ENCODE measurements at places on chromosomes 1 and 21. TPM values are rescaled to one million over a fixed set of nuclear protein-coding genes. Genes with fewer than 3 reads are reported as not detected.

DNA sequence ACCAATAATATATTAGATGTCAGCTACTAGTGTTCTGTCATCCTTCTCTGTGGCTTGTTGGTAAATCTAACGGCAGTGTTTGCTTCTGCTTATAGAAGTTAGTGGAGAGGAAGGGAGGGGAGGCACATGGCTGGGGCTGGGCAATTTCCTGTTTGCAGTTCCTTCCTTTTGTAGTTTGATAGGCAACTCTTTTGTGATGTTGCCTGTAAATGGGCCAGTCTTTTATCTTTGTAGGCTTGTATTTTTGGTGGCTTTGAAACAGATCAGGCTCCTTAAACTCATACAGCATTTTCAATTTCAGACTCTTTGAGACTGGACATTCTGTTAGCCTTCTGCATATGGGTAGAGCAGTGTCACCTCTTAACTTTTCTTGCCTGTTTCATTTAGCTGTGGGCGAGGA is 48.1 kb downstream of the CDC14A start:
- peak; percentile 46 for DNase-seq
- no peaks in the 10 kb centered on the region for H3K36me3 ChIP-seq
- no peak overlapping the region for H3K4me3 ChIP-seq
- H3K4me1 ChIP-seq = peaks cover 6% of the 10 kb centered on the region

GRCh38 chr1:12711536-12711935 is 4.4 kb upstream of the AADACL3 start:
- H3K27me3 ChIP-seq = peaks cover 10% of the 10 kb centered on the region
- H3K27ac ChIP-seq = no peak overlapping the region
- H3K4me1 ChIP-seq = no peaks in the 10 kb centered on the region
- H3K4me3 ChIP-seq = no peak overlapping the region
- H3K36me3 ChIP-seq = no peaks in the 10 kb centered on the region
- no peak for DNase-seq

- peaks cover 24% of the 10 kb centered on the region for H3K36me3 ChIP-seq
- H3K4me3 ChIP-seq = peak within 1 kb of the TSS; percentile 70
These were observed at the start of gene CDC20 for GRCh38 chr1:43358746-43359693. CDC20 (plus strand) TSS chr1:43358981; CDS start chr1:43359216, 235 bp downstream.

GRCh38 chr1:218496561-218496960 is 151.4 kb downstream of the TGFB2 start:
- H3K4me3 ChIP-seq = no peak overlapping the region
- no peaks in the 10 kb centered on the region for H3K27me3 ChIP-seq
- H3K27ac ChIP-seq = no peak overlapping the region
- peaks cover 9% of the 10 kb centered on the region for H3K4me1 ChIP-seq

DNA sequence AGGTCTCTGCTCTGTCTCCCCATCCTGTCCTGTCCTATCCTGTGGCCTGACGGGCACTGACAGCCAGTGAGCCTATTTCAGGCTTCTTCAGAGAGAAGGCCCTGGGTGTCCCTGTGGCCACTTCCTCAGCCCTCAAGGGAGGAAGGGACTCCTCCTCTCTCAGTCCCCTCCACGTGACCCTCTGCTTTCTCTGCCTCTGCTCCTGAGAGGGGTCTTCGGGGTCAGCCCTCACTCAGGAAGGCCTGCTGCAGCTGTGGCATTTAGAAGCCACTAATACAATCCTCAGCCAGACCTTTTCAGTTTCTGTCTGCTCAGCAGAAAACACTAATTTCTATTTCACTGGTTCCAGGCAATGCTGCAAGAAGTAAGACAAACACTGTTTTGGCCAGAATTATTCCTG is 43.6 kb upstream of the ETV3 start:
- H3K27ac ChIP-seq = no peak overlapping the region
- no peak overlapping the region for H3K4me3 ChIP-seq
- no peaks in the 10 kb centered on the region for H3K36me3 ChIP-seq
- no peaks in the 10 kb centered on the region for H3K4me1 ChIP-seq

GRCh38 chr1:37303884-37304574 is 170.4 kb upstream of the ZC3H12A start:
- no peaks in the 10 kb centered on the region for H3K4me1 ChIP-seq
- H3K36me3 ChIP-seq = no peaks in the 10 kb centered on the region
- no peak overlapping the region for H3K4me3 ChIP-seq
- DNase-seq = no peak
- no peak overlapping the region for H3K27ac ChIP-seq

SSR2 gene
- total RNA-seq = 131 TPM

DNA sequence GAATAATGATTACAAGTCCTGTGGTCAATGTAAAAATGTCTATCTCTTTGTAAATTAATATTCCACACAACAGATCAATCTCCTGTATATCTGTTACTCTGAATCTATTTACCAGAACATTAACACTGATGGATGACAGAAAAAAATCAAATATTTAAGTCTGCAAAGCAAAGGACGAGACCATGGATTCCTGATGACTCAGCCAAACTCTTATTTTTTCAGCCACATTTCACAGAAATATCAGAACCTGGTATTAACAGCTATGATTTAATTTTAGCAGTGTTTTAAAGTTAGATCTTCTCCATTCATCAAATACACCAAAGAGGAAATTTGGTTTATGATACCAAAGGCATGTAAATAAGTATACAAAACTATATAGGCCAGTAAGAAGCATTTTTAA is 46.1 kb downstream of the FAF1 start:
- H3K4me1 ChIP-seq = peaks cover 12% of the 10 kb centered on the region
- no peak for DNase-seq
- H3K27ac ChIP-seq = no peak overlapping the region
- no peaks in the 10 kb centered on the region for H3K36me3 ChIP-seq

DNA sequence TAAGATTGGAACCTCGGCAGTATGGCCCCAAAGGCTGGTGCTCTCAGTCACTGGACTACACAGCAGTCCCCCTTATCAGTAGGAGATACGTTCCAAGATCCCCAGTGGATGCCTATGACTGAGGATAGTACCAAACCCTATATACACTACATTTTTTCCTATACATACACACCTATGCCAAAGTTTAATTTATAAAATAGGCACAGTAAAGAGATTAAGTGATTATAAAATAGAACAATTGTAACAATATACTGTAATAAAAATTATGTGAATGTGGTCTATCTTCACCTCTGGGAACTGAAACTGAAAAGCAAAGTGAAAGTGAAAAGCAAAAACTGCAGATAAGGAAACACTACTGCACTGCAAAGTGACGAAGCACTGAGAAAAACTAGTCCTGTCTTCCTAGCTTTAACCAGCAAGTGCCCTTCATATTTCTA is 96.8 kb downstream of the INTS7 start:
- H3K27me3 ChIP-seq = no peaks in the 10 kb centered on the region
- H3K36me3 ChIP-seq = no peaks in the 10 kb centered on the region
- peaks cover 7% of the 10 kb centered on the region for H3K4me1 ChIP-seq
- DNase-seq = no peak
- H3K4me3 ChIP-seq = peak overlapping the region; percentile 31

GRCh38 chr1:220873868-220874655 is 5.2 kb upstream of the HLX start:
- no peak for DNase-seq
- H3K27ac ChIP-seq = no peak overlapping the region
- H3K27me3 ChIP-seq = peaks cover 15% of the 10 kb centered on the region
- no peak overlapping the region for H3K4me3 ChIP-seq

- no peak overlapping the region for H3K27ac ChIP-seq
- no peaks in the 10 kb centered on the region for H3K4me1 ChIP-seq
- no peak overlapping the region for H3K4me3 ChIP-seq
- no peak for DNase-seq
- no peaks in the 10 kb centered on the region for H3K36me3 ChIP-seq
- no peaks in the 10 kb centered on the region for H3K27me3 ChIP-seq
These were observed 312.0 kb upstream of the DUSP10 start for GRCh38 chr1:222053790-222054294.

- H3K4me1 ChIP-seq = peaks cover 31% of the 10 kb centered on the region
- peak; percentile 78 for DNase-seq
- H3K36me3 ChIP-seq = no peaks in the 10 kb centered on the region
- H3K27ac ChIP-seq = peak overlapping the region; percentile 62
- peak overlapping the region; percentile 58 for H3K4me3 ChIP-seq
These were observed 5.7 kb upstream of the ACOT11 start for GRCh38 chr1:54542120-54542961.

DNA sequence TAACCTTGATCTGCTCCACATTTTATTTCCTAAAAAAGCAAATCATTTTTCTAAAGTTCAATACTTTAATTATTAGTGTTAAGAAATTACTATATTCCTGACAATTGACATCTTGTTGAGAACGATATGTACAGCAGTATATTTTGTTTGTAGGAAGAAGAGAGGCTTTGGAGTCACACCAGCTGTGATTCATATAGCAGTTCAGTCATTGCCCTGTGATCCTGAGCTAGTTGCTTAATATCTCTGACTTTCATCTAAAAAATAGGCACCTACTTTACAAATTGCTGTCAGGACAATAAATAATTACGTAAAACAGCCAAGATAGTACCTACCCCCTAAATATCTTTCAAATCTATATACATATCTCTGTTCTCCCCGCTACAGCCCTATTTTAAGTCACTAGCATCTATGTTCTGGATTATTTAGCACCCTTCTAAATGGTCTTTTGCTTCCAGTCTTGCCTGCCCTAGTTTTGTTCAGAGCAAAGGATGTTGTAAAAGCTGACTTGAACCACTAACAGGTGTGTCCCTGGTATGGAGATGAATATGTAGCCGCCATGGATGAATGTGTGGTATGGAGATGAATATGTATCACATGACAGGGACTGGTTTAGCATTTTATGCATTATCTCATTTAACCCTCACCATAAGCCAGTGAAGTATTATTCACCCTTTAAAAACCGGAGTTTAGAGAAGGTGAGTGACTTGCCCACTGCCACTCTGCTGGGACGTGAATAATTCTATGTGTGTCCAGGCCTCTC is 42.2 kb downstream of the RNF220 start:
- peaks cover 6% of the 10 kb centered on the region for H3K27me3 ChIP-seq
- no peaks in the 10 kb centered on the region for H3K4me1 ChIP-seq
- no peak overlapping the region for H3K4me3 ChIP-seq
- no peaks in the 10 kb centered on the region for H3K36me3 ChIP-seq
- no peak overlapping the region for H3K27ac ChIP-seq

DYNLT5 gene
- not detected for total RNA-seq

TLR5 gene
- 4.0 TPM for total RNA-seq

DNA sequence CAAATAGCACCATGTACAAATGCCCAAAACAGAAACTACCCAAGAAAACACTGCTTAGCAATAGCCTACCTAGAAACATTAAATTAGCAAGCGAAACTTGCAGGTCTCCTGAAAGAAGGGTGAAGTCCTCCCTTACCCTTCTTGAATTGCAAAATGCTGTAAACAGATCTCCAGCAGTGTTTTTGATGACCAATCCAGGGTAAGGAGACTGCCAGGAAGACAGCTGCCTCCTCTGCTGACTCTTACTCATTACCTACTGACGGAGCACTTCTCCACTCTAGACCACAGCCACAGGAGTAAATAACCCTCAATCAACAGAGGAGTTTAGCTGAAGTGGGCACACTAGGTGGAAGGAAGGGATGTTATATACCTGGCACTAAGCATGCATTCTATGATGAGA is 32.2 kb upstream of the GADD45A start:
- H3K4me1 ChIP-seq = no peaks in the 10 kb centered on the region
- H3K36me3 ChIP-seq = no peaks in the 10 kb centered on the region
- H3K27ac ChIP-seq = no peak overlapping the region
- no peaks in the 10 kb centered on the region for H3K27me3 ChIP-seq

DNA sequence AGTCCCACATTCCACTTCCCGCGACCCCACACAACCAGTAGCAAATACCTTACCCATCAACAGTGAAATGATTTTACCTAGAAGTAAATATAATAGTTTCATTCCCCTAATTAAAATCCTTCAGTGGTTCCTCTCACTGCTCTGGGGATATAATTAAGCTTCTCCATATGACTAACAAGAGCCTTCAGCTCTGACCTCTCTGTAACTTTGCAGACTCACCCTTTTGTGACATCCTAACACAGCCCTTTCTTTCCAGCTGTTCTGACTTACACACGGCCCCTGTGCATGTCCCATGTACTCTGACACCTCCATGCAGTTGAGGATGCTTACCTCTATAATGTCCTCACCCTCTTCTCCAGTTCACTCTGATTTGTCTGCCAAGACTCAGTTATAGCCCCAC is 137.3 kb upstream of the SPAG17 start:
- no peaks in the 10 kb centered on the region for H3K4me1 ChIP-seq
- DNase-seq = no peak
- no peak overlapping the region for H3K27ac ChIP-seq
- H3K4me3 ChIP-seq = no peak overlapping the region
- no peaks in the 10 kb centered on the region for H3K27me3 ChIP-seq

KLHL12 gene
- 35.2 TPM for total RNA-seq

CLCA1 gene
- total RNA-seq = not detected

TSHB gene
- not detected for total RNA-seq

SLC45A1 gene
- total RNA-seq = 3.0 TPM

- no peaks in the 10 kb centered on the region for H3K4me1 ChIP-seq
- H3K27me3 ChIP-seq = no peaks in the 10 kb centered on the region
- H3K36me3 ChIP-seq = no peaks in the 10 kb centered on the region
- H3K27ac ChIP-seq = no peak overlapping the region
These were observed 19.9 kb downstream of the FMN2 start for GRCh38 chr1:240111558-240111957.

DNA sequence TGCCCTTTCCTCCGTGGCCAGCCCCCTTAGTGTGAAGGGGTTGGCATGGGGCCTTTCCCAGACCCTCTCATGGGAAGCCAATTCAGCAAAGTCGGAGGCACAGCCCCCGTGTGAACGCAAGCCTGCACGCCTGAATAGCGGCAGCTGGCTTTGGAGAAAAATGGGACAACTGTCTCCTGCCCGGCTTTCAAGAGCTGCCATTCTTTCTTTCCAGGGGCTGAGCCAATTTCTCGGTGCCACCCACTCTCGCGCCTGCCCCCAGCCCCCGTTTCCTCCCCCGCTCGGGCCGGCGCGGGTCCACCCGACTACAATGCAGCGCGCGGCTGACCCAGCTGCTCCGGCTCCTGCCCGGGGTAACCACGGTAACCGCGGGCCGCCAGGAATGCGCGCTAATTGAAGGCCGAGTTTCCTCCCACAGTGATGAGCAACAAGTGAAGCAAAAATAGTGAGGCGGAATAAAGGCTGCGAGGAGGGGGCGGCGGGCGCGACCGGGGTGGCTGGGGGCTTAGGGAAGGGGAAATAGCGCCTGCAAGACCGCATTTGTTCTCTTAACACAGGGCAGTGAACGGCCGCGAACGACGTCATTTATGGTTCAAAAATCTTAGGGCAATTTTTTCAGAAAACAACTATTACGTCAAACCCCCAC is 27.8 kb downstream of the ILDR2 start:
- H3K27ac ChIP-seq = no peak overlapping the region
- peak overlapping the region; percentile 39 for H3K4me3 ChIP-seq
- no peaks in the 10 kb centered on the region for H3K36me3 ChIP-seq
- peaks cover 21% of the 10 kb centered on the region for H3K27me3 ChIP-seq
